ENCODE measurements at places on chromosomes 6 and 20. TPM values are rescaled to one million over a fixed set of nuclear protein-coding genes. Genes with fewer than 3 reads are reported as not detected.

Gene PRSS35
- not detected for total RNA-seq

Gene DXO
- total RNA-seq = 18.5 TPM

Gene MUC21
- not detected for total RNA-seq

GRCh38 chr6:43171707-43172103 lies 636 bp downstream of the SRF start:
- no peak for DNase-seq

Gene ARFGEF3
- 0.11 TPM for total RNA-seq

DNA sequence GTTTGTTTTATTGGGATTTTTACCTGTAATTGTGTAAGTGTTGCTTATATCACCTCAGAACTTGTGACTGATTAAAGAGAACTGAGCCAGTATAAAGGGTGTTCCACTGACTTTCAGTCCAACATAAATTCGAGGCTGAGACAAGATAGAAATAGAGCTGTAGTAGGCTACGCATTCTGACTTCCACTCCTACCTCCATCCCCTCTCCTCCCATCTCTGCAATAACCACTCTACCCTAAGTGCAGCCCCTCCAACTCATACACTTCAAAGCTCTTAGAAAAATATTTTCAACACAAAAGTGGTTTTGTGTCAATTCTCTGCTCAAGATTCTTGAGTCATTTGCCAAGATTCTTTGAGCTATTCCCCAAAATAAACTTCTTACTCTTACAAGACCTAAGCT lies 48.7 kb downstream of the FILIP1 start:
- DNase-seq = no peak

- DNase-seq = no peak
Observed at GRCh38 chr20:6626805-6627204, 140.7 kb upstream of the BMP2 start.

DNA sequence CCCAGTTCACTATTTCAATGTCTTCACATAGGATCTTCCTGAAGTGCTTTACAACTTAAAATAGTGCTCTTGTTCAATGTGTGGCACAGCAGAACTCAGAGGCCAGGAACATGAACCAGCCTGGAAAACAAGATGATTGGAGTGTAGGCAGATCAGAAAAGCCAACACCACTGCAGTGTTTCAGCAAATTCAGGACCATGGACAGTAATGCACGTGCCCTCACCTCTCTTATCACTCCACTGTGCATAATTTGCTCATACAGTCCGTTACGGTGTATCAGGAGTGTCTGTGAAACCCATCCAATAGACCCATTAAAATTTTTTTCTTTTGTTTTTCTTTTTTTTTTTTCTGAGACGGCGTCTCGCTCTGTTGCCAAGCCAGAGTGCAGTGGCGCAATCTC lies 27.6 kb upstream of the HACE1 start:
- DNase-seq = peak; percentile 7

- no peak for DNase-seq
Observed at GRCh38 chr20:32439132-32439829, 81.2 kb downstream of the ASXL1 start.

DNA sequence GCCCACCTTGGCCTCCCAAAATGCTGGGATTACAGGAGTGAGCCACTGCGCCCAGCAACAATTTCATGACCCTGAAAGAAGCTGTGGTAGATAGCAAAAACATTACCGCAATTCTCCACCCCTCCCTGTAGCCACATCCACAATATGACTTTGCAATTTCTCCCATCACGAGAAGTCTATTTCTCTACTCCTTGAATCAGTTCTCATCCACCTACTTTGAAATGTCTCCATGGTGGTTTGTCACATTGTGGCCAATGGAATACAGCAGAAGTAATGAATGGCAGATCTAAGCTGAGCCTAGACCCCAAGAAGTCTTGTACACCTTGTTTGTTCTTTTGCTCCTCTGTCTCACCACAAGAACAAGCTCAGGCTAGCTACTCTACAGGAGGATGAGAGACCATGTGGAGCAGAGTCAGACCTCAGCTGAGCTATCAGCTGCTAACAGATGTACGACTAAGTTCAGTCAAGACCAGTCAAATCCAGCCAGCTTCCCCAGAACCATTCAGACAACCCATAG lies 6.3 kb downstream of the OXT start:
- no peak for DNase-seq

Gene TMC2
- not detected for total RNA-seq

Gene HLA-DQB1
- 34.7 TPM for total RNA-seq

DNA sequence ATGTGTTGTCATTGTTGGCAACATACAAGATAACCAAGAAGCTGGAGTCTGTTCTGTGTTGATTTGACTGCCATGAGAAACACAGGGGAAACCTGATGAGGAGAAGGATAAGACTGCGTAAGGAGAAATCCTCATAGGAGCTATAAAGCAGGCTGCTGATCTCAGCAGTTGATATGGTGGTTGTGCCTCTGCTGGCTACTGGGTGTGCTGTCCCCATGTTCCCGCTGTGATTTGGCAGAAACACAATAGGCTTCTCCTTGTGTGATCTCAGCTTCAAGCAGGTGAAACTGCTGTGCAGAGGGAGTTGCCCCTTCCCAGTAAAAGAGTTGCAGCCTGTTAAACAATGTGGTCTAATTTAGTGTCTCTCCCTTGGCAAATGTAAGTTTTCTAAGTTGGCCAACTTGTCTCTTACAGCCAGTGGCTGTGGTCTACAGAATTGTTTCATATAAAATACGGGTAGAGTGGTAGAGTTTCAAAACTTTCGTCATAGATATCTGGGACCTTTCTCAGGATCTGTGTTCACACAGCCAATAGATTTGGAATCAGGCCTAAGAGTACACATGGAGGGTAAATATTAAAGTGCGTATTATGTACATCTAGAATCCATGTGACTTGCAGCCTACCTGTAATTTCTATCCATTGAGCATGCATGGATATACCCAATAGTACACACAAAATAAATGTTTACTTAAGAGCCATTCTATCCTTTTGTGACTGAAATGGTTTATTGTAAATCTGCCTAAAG lies 78.4 kb downstream of the RNF144B start:
- no peak for DNase-seq

- peak; percentile 72 for DNase-seq
Observed at GRCh38 chr6:142566628-142567396, 265.0 kb downstream of the ADGRG6 start.

All from activated naive CD4-positive, alpha-beta T cell treated with anti-CD3 and anti-CD28 coated beads, Interleukin-2, amount 50 U/mL, for 72 hours (primary cell).